ENCODE measurements at places on chromosomes 11 and 22. TPM values are rescaled to one million over a fixed set of nuclear protein-coding genes. Genes with fewer than 3 reads are reported as not detected.

- no peak for DNase-seq
Measured at GRCh38 chr11:36006556-36006955, 62.7 kb downstream of the LDLRAD3 start.

DNA sequence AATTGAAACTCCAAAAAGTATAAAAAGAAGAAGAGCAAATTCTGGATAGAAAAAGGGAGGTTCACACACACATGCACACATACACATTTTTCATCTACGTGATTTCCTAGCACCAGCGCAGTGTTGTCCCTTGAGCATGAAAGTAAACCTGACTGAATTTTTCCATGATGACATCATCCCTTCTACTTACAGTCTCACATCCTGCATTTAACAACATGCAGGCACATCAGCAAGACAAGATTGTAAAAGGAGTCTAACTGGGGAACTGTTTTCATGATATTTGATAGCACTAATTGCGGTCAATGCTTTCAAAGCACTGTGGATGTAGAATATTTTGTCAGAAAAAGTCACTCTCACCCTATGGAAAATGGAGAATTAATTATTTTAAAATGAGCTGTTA is 36.6 kb downstream of the GAS2 start:
- DNase-seq: no peak

SCGB1C1 gene
- total RNA-seq: not detected

GRCh38 chr11:106523921-106524320 is 446.5 kb downstream of the AASDHPPT start:
- DNase-seq: no peak

E2F8 gene
- total RNA-seq: 1.7 TPM

DNA sequence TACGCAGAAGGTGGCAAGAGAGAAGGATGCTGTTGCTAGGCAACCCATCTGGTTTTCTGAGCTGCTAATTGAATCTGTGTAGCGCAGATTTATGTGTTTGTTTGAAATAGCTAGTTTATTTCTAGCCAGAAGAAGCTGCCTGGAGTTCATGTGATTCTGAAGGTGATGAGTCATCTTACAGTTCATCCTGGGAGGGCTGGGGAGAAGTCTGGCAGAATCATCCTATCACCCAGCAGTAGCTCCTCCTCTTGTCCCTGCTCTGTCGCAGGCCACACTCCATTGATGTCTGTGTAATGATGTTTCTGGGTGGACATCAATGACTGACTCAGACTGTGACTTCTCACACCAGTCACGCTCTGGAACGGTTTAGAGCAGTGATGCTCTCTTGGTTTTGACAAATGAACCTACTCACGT is 4.8 kb upstream of the FBXO7 start:
- no peak for DNase-seq

Measured in activated T-cell treated with anti-CD3 and anti-CD28 coated beads, Interleukin-2, amount 50 U/mL, for 4 hours (primary cell).